ENCODE measurements at places on chromosomes 2 and 18. TPM values are rescaled to one million over a fixed set of nuclear protein-coding genes. Genes with fewer than 3 reads are reported as not detected.

- H3K4me3 ChIP-seq, result no peak overlapping the region
- no peak for DNase-seq
- no peaks in the 10 kb centered on the region for H3K36me3 ChIP-seq
- H3K4me1 ChIP-seq, result no peaks in the 10 kb centered on the region
Observed at GRCh38 chr2:188787021-188787657, 187.0 kb upstream of the COL3A1 start.

- no peak for DNase-seq
- H3K36me3 ChIP-seq, result peaks cover 4% of the 10 kb centered on the region
- H3K27me3 ChIP-seq, result no peaks in the 10 kb centered on the region
- no peak overlapping the region for H3K4me3 ChIP-seq
- H3K27ac ChIP-seq, result no peak overlapping the region
Observed at GRCh38 chr2:44543773-44544725, 182.3 kb downstream of the CAMKMT start.

GRCh38 chr2:136376211-136376610 lies 258.3 kb upstream of the CXCR4 start:
- peak overlapping the region; percentile 51 for H3K27ac ChIP-seq
- no peaks in the 10 kb centered on the region for H3K36me3 ChIP-seq
- H3K27me3 ChIP-seq, result no peaks in the 10 kb centered on the region
- H3K4me3 ChIP-seq, result no peak overlapping the region
- peaks cover 23% of the 10 kb centered on the region for H3K4me1 ChIP-seq
- no peak for DNase-seq

DNA sequence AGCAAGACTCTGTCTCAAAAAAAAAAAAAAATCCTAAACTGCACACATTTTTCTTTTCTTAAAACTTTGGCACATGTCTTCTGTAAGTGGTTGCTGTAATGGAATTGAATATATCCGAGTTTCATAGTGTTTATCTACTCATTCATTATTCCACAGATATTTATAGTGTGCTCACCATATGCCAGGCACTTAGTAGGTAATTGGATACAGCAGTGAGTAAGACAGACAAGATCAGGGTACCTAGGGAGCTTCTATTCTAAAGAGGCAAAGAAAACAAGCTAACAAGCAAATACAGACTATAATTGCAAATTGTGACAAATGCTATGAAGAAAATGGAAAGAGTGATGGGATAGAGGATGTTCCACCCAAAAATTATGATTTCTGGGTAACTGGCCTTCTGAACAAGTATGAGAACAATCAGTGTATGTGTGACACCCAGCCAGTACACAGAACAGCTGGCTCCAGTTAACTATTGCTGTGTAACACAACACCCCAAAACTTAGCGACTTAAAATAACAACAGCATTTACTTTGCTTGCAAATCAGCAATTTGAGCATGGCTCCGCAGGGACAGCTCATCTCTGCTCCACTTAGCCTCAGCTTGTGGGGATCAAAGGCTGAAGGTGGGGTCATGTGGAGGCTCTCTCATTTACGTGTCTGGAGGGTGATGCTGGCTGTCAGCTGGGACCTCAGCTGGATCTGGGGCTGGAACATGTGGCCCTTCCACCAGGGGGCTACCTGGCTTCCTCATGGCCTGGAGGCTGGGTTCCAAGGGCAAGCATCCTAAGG lies 224.9 kb downstream of the INSIG2 start:
- no peaks in the 10 kb centered on the region for H3K36me3 ChIP-seq
- H3K27me3 ChIP-seq, result peaks cover 5% of the 10 kb centered on the region
- peaks cover 6% of the 10 kb centered on the region for H3K4me1 ChIP-seq
- no peak overlapping the region for H3K27ac ChIP-seq
- DNase-seq, result no peak

DNA sequence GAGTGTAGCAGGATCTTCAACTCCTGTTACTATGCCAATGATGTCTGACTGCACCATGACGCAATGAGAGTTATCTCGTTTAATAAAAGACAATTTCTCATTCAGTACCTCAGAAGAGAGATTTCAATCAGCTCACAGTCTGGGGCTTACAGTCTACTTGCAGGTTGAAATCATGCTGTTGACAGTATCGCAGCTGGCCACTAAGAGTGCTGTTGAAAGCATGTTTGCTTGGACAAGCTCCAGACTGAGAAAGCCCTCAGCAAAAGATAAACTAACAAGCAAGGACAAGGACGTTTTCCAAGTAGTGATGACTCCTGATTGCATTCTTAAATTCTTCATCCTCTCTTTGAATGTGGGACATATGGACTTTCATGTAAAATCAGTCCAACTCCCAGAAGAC lies 145.2 kb upstream of the SYT4 start:
- H3K27ac ChIP-seq, result no peak overlapping the region
- no peak overlapping the region for H3K4me3 ChIP-seq
- H3K4me1 ChIP-seq, result no peaks in the 10 kb centered on the region
- no peak for DNase-seq

- H3K27ac ChIP-seq, result no peak overlapping the region
- DNase-seq, result no peak
- no peaks in the 10 kb centered on the region for H3K27me3 ChIP-seq
- H3K36me3 ChIP-seq, result no peaks in the 10 kb centered on the region
- no peaks in the 10 kb centered on the region for H3K4me1 ChIP-seq
- H3K4me3 ChIP-seq, result no peak overlapping the region
Observed at GRCh38 chr2:20205915-20206524, 18.9 kb downstream of the SDC1 start.

DNA sequence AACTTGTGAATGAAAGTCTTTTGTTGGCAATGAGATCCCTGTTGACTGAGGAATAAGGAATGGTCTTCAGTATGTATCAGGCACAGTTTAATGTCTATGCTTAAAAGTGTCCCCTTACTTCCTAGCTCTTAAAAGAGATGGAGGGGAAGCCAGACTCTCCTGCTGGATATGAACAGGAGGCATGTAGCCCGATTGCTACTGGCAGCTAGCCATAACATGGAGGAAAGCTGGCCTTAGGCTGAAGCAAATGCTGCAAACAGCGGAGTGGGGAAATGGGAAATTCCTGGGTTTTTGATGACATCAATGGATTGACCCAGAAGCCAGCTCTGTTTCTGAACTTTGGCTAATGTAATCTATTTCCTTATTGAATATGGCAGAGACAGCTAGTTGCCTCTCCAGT lies 266.1 kb downstream of the SLC4A3 start:
- no peaks in the 10 kb centered on the region for H3K36me3 ChIP-seq
- H3K4me3 ChIP-seq, result no peak overlapping the region
- H3K27me3 ChIP-seq, result peaks cover 4% of the 10 kb centered on the region
- no peaks in the 10 kb centered on the region for H3K4me1 ChIP-seq
- DNase-seq, result no peak
- no peak overlapping the region for H3K27ac ChIP-seq

- H3K27ac ChIP-seq, result no peak overlapping the region
- peaks cover 2% of the 10 kb centered on the region for H3K4me1 ChIP-seq
- H3K4me3 ChIP-seq, result no peak overlapping the region
- DNase-seq, result no peak
- no peaks in the 10 kb centered on the region for H3K36me3 ChIP-seq
Observed at GRCh38 chr18:58416014-58416703, 212.7 kb downstream of the ALPK2 start.

GRCh38 chr2:4588606-4589005 lies 885.2 kb downstream of the DCDC2C start:
- no peaks in the 10 kb centered on the region for H3K4me1 ChIP-seq
- no peak for DNase-seq
- no peaks in the 10 kb centered on the region for H3K27me3 ChIP-seq
- H3K36me3 ChIP-seq, result no peaks in the 10 kb centered on the region
- no peak overlapping the region for H3K27ac ChIP-seq

GRCh38 chr2:217671075-217671474 lies 331.7 kb downstream of the TNS1 start:
- peaks cover 2% of the 10 kb centered on the region for H3K36me3 ChIP-seq
- H3K27ac ChIP-seq, result no peak overlapping the region
- no peaks in the 10 kb centered on the region for H3K27me3 ChIP-seq
- DNase-seq, result no peak

CD28 gene
- 174 TPM for total RNA-seq

POTEJ gene
- not detected for total RNA-seq

CAVIN2 gene
- 204 TPM for total RNA-seq

NT5DC4 gene
- not detected for total RNA-seq

DPP4 gene
- total RNA-seq, result 57.3 TPM

CFAP53 gene
- 0.70 TPM for total RNA-seq

All from T-helper 17 cell (primary cell).